ENCODE measurements at places on chromosomes 3 and 15. TPM values are rescaled to one million over a fixed set of nuclear protein-coding genes. Genes with fewer than 3 reads are reported as not detected.
A peak's percentile ranks its signal among the peaks of the same experiment; 100 is the strongest.

GRCh38 chr15:76988867-76989780, 5.8 kb upstream of the PSTPIP1 start:
- no peak for DNase-seq

GRCh38 chr15:50098545-50098944, 20.5 kb downstream of the ATP8B4 start:
- no peak for DNase-seq

DNA sequence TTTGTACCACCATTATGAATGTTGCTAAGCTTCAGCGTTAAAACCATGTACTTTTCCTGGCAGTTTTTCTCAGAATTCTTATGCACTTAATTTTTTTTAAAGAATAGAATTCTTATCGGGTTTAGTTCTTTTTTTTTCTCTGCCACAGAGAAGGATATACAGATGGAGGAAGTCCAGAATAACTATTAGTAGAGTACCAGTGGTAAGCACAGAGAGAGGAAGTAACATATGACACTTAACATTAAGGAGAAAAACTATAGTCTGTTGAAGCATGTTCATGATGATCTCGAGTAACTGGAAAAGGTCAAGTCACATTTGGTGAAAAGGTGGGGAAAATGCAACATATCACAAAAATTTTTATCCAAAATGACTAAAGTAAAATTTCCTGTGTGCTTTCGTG, 68.9 kb downstream of the RNF13 start:
- DNase-seq, result no peak

DNA sequence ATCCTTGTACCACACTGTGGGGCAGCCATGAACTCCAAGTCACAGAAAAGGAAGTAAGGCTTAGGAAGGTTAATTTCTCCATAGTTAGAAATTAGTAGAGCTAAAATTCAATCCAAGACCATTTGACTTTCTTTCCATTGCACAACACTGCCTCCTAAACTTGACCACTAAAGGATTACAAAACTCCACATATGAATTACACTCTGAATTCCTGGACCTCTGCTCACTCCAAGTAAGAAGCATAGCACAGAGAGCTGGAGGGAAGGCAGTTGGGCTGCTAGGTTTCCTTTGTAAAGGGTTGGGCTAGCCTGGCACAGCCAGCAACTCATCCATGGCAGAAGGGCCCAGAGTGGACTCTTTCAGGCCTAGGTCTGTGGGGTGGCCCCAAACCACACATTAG, 134.4 kb downstream of the MYLK start:
- DNase-seq, result no peak

DNA sequence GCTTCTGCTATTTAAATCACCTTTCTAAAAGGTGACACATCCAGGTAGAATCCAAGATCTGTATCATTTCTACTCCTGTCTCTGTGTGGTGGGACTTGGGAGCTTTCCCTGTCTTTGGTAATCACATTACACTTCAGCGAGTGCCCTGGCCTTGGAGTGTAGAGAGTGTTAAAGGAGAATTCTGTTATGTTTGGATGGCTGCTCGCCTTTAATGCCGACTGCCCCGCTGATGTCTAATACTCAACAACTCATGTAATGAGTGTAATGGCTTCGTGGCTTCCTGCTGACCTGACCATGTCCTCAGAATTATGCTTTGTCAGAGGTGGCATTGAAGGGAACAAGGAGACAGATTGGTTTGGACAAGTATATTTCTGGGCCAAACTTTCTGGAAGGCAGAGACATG, 66.3 kb upstream of the LRTM1 start:
- DNase-seq, result no peak

GRCh38 chr3:25038922-25039321, 389.1 kb upstream of the RARB start:
- no peak for DNase-seq

DNA sequence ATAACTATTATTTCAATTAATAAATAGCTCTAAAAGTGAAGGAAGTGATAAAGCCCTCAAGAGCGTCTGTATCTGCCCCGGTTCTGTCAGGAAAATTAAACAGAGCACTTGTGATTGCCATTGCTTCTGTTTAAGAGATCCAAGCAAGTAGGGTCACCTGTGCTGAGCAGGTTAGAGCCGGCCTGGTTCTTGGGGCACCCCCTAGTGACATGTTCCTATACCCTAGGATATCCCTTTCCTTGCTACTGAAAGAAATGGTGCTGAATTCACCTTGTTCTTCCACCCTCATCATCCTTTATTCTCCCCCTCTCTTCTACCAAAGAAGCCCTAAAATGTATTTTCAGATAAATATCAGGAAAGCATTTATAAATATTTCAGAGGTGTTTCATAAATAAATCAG, 323.5 kb downstream of the RORA start:
- DNase-seq, result no peak

DNA sequence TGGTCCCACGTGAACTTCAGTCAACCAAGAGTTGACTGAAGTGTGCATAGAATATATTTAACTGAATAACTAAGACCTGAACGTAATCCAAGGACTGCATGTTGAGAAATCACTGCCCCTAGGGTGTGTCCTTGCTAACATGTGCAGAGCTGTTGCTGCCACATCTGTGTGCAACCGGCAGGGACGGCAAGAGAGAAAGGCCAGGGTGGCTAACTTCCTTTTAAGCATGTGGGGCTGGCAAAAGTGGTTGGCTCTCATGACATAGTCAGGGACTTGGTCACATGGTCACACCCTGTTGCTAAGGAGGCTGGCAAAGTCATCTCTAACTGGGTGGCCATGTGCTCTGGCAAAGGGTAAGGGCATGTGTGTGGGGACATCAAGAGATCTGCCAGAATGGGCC, 52.4 kb downstream of the GASK1A start:
- no peak for DNase-seq

DNA sequence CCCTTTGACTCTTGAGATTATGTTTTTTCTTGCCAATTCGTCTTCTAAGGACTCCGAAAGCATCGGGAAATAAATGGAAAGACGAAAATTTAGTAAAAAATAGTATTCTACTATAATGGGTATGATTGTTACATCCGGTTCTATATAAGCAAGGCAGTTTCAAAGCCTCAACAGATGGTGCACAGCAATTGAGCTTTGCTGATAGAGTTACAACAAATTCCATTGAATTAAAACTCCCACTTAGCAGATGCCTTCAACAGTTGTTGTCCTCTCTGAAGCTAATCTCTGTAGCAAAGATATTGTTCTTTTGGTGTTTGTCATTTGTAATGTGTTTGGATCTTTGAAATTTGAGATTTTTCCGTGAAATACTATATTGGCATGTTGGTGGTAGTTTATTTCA, 16.1 kb upstream of the GHSR start:
- no peak for DNase-seq

GRCh38 chr3:61520966-61521628, 40.3 kb upstream of the PTPRG start:
- no peak for DNase-seq

DNA sequence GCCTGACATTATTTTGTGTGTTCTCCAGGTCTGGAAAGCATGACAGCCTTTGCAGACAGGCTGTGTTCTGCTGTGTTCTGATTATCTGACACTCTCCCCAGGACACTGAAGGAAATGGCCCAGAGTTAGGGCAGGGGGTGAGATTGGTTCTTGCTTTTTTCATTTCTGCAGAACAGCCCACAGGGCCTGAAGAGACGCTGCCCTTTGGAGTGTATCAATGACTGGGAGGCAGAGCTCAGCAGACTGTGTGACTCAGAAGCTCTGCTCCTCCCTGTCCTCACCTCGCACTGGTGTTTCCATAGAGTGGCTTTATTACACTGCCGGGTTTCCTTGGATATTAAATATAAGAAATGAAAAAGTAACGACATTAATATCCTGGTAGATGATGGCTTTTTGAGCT, 523.6 kb downstream of the NTRK3 start:
- no peak for DNase-seq

GRCh38 chr3:16411441-16411840, 102.1 kb downstream of the RFTN1 start:
- no peak for DNase-seq

GRCh38 chr3:182967218-182968204, 12.8 kb downstream of the DCUN1D1 start:
- DNase-seq, result no peak

- DNase-seq, result peak; percentile 70
Observed at GRCh38 chr15:65361708-65362459, 15.9 kb downstream of the IGDCC3 start.

DNA sequence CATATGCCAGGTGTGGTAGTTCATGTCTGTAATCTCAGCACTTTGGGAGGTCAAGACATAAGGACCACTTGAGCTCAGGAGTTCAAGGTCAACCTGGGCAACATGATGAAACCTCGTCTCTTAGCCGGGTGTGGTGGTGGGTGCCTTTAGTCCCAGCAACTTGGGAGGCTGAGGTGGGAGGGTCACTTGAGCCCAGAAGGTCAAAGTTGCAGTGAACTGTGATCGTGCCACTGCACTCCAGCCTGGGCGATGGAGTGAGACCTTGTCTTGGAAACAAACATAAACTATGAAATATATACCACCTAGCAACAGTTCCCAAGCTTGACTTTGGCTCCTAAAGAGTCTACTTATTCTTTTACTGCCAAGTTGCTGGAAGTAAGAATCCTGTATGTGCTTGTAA, 30.9 kb downstream of the UBE3A start:
- no peak for DNase-seq

DNA sequence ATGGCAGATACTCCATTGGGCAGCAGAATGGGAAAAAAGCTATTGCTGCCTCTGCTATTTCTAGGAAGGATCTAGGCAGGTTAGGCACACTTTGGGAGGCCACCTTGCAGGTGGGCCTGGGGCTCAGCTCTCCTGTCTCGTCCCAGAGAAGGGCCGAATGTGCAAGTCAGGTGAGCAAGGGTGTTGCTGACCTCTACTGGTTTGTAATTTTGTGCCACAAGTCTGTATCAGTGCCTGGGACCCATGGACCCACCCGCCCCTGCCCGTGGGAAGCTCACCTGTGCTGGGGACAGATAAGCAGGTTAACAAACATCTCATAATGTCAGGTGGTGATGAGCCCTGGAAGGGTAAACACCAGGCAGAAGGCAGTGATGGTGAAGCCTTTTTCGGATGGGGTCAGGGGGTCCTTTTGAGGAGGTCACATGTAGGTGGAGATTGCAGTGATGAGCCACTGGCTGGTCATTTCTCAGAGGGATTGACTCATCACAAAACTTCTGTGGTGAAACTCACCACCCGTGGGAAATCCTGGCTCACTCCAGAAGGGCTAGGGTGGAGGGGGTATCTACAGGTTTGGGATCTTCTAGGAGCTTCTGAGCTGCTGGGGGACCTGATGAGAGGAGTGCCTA, 161.3 kb downstream of the KLF13 start:
- DNase-seq, result peak; percentile 66

DNA sequence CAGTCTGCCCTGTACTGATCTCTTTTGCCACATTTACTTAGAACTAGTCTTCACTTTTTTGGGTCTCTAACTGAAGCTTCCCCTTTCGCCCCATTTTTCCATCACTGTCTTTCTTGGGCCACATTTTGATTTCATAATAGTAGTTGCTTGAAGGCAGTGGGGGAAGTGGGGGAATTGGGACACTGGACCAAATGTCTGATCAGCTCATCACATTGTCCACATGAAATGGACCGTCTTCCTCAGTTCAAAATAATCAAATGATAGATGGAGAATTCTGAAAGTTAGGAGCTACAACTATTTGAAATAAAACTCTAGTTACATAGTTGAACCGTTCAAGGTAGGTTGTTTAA, 747 bp downstream of the PDCD6IP start:
- no peak for DNase-seq

DNA sequence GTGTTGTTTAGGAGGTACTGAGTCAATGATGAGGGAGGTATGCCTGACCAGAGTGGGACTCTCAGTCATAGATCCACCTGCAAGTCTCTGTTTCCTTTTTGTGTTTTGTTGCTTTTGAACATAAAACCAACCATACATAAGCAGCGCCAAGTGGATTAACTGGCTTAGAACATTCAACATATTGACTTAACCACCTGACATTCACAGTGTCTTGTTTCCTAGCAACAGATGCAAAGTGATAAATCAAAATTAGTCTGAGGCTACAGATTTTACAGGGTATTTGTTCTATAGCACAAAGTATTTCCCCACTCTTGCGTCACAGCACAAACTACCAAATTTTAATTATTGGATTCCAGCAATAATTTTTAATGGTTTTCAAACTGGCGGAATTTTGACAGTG, 283.8 kb downstream of the BBX start:
- no peak for DNase-seq

CFAP92 gene
- total RNA-seq, result 0.28 TPM

NRG4 gene
- total RNA-seq, result not detected

CLDN18 gene
- not detected for total RNA-seq

ITGB5 gene
- 292 TPM for total RNA-seq

TM4SF18 gene
- total RNA-seq, result 6.6 TPM

KNG1 gene
- total RNA-seq, result not detected

CYB561D2 gene
- 10.5 TPM for total RNA-seq
